ENCODE measurements at places on chromosomes 1 and 21. TPM values are rescaled to one million over a fixed set of nuclear protein-coding genes. Genes with fewer than 3 reads are reported as not detected.

Gene GPR3
- total RNA-seq: not detected

Gene EVA1B
- 225 TPM for total RNA-seq

Gene TMOD4
- 0.29 TPM for total RNA-seq

Gene PPIAL4G
- not detected for total RNA-seq

Gene SAMD11
- 11.1 TPM for total RNA-seq

Gene TMCC2
- 5.2 TPM for total RNA-seq

Gene MIXL1
- total RNA-seq: not detected

Gene TNN
- total RNA-seq: not detected

Gene GBP1
- 25.5 TPM for total RNA-seq

Gene PRELP
- 4.3 TPM for total RNA-seq

Gene LMOD1
- total RNA-seq: 22.2 TPM

Gene RAB7B
- total RNA-seq: 12.4 TPM

Gene FASLG
- total RNA-seq: not detected

Gene GUCA2A
- not detected for total RNA-seq

Gene MROH7
- total RNA-seq: 0.50 TPM

Gene NEK2
- 1.5 TPM for total RNA-seq

Gene UCHL5
- total RNA-seq: 40.0 TPM

Gene KCNN3
- total RNA-seq: under 0.01 TPM

Gene TMEM51
- total RNA-seq: 8.3 TPM

Gene MFAP2
- total RNA-seq: 16.9 TPM

Gene PCP4L1
- not detected for total RNA-seq

Gene DAB1
- total RNA-seq: not detected

Gene CCSAP
- total RNA-seq: 5.2 TPM

Gene TAL1
- under 0.01 TPM for total RNA-seq

Gene SPRR2B
- not detected for total RNA-seq

Gene LRRC38
- total RNA-seq: not detected

Gene OR10Z1
- total RNA-seq: not detected

Gene CD5L
- total RNA-seq: not detected

Gene CLCNKB
- total RNA-seq: under 0.01 TPM

Gene C1orf185
- total RNA-seq: not detected

Gene CFAP57
- 0.33 TPM for total RNA-seq

Gene KRTAP22-2
- total RNA-seq: not detected

Gene MPZ
- 0.87 TPM for total RNA-seq

Gene MYOM3
- total RNA-seq: not detected

Gene TMEM82
- total RNA-seq: not detected

Gene VHLL
- not detected for total RNA-seq

Gene AMIGO1
- total RNA-seq: 3.6 TPM

Gene ADORA1
- 2.0 TPM for total RNA-seq

Gene MAP10
- 1.7 TPM for total RNA-seq

Gene A3GALT2
- total RNA-seq: not detected

Gene CDA
- 1.3 TPM for total RNA-seq

Gene WNT2B
- total RNA-seq: 3.2 TPM

Gene SLC9C2
- not detected for total RNA-seq

All from smooth muscle cell of trachea (primary cell).